Esophagus squamous epithelium (tissue), 5 donors: ENCODE measurements at places on chromosomes 7 and 10.
A peak's percentile ranks its signal among the peaks of the same experiment; 100 is the strongest.

GRCh38 chr10:80509403-80510161 is 28.1 kb upstream of the SH2D4B start:
- H3K4me3 ChIP-seq, result no peak overlapping the region
- H3K27me3 ChIP-seq, result no peaks in the 10 kb centered on the region
- no peak for DNase-seq
- H3K27ac ChIP-seq, result peak overlapping the region; percentile 80
- peaks cover 25% of the 10 kb centered on the region for H3K4me1 ChIP-seq
- H3K36me3 ChIP-seq, result peaks cover 61% of the 10 kb centered on the region

GRCh38 chr7:28937619-28938018 is 20.5 kb downstream of the TRIL start:
- no peaks in the 10 kb centered on the region for H3K27me3 ChIP-seq
- no peak overlapping the region for H3K27ac ChIP-seq
- no peak overlapping the region for H3K4me3 ChIP-seq
- no peaks in the 10 kb centered on the region for H3K4me1 ChIP-seq
- DNase-seq, result no peak
- H3K36me3 ChIP-seq, result no peaks in the 10 kb centered on the region

DNA sequence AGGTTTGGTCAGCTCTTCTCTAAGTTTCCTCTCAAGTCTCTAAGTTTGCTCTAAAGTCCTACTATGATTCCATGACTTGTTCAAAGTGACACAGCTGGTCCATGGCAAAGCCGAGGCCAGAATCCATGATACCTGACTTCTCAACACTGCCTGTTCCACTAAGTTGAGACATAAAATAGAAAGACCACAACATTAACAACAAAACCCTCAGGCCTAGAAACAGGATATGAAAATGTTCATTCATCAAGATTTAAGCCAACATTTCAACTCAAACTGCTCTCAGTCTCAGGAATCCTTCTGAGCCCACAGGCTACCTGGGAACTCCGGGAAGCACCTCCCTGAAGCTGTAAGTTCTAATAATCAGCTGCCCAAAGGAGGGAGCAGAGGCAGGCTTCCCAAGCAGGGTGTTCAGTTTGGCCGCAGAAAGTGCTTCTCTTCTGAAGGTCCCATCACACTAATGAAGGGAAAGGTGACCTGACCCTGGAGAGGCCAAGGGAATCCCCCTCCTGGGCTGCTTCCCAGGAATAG is 62.9 kb downstream of the STK17A start:
- H3K4me3 ChIP-seq, result no peak overlapping the region
- H3K27me3 ChIP-seq, result no peaks in the 10 kb centered on the region
- no peak for DNase-seq
- peaks cover 62% of the 10 kb centered on the region for H3K4me1 ChIP-seq
- no peaks in the 10 kb centered on the region for H3K36me3 ChIP-seq

DNA sequence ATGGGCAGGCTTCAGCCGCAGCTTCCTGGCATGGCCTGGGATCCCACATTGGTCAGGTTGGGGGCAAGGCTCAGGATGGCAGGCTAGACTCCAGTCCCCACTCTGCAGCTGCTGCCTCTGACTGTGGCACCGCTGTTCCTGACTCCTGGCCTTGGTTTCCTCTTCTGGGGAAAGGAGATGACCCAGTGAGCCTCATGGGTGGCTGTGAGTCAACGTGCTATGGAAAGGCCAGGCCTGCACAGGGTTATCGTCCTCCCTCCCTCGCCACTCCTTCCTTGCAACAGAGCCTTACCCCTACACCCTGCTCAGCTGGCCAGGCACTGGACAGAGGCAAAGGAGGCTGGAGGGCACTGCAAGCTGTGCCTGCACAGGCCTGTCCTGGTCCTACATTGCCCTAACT is 36.1 kb upstream of the CHST15 start:
- H3K4me1 ChIP-seq, result no peaks in the 10 kb centered on the region
- no peaks in the 10 kb centered on the region for H3K36me3 ChIP-seq
- no peak for DNase-seq
- H3K27me3 ChIP-seq, result peaks cover 8% of the 10 kb centered on the region

DNA sequence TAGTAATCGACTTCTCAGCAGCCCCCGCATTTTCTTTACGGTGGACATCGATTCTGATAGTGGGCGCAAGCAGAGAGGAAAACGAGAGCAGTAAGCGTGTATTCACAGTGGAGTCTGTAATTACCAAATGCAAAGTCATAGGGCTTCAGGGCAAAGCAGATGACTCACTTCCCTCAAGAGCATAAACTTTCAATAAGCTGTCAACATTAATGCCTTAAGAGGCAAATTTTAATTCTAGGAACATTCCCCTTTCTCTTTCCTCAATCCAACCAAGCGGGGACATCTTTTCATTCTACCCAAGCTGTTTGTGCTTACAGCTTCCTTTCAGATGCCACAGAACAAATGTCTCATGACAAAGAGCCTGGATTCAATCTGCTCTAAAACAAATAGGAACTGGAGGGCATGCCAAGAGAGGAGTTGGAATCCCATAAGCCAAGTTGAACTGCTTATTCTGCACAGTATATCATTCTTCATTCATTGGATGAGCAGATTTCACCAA is 48.6 kb downstream of the MALSU1 start:
- H3K36me3 ChIP-seq, result peaks cover 8% of the 10 kb centered on the region
- H3K4me3 ChIP-seq, result no peak overlapping the region
- H3K27me3 ChIP-seq, result no peaks in the 10 kb centered on the region
- DNase-seq, result no peak

- no peaks in the 10 kb centered on the region for H3K27me3 ChIP-seq
- H3K27ac ChIP-seq, result peak overlapping the region; percentile 15
- no peak overlapping the region for H3K4me3 ChIP-seq
- no peaks in the 10 kb centered on the region for H3K4me1 ChIP-seq
- DNase-seq, result no peak
Measured at GRCh38 chr7:107404740-107405537, 64.9 kb upstream of the GPR22 start.

DNA sequence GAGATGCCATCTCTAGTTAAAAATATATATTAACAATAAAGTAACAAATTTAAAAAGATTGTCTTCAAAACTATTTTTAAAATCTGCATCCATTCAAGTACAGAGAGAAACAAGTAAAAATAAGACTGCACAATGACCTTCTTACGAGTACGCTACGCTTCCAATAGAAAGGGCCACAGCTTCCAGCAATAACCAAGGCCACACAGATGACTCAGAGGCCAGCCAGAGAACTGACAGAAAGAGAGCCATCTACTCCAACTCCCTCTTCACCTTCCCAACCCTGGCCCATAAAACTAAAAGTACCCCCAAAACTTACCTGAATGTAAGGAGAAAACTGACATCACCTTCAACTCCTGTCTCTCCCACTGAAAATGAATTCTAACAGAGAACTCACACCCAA is 26.8 kb downstream of the PILRA start:
- no peaks in the 10 kb centered on the region for H3K36me3 ChIP-seq
- no peak overlapping the region for H3K4me3 ChIP-seq
- H3K4me1 ChIP-seq, result peaks cover 4% of the 10 kb centered on the region
- H3K27me3 ChIP-seq, result no peaks in the 10 kb centered on the region
- DNase-seq, result no peak

DNA sequence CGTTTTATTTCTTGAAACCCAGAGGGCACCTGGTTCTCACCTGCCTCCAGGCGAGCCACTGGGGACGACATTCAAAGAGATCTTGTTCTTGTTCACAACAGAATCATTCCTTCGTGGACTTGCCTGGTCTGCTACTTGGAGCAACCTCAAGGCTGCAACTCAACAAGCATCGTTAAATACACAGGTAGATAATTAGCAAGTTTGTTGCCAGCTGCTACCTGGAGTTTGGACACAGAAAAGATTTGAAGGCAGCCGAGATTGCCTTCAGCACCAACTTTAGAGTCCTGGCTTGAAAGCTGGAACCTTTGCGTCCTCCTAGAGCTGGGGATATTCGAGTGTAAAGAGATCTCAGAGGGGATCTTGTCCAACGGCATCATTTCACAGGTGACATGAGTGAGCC is 89.6 kb upstream of the C7orf33 start:
- H3K4me1 ChIP-seq, result peaks cover 14% of the 10 kb centered on the region
- H3K36me3 ChIP-seq, result no peaks in the 10 kb centered on the region
- DNase-seq, result no peak

GRCh38 chr7:4774658-4775249 is 669 bp upstream of the AP5Z1 start:
- no peaks in the 10 kb centered on the region for H3K36me3 ChIP-seq
- no peaks in the 10 kb centered on the region for H3K27me3 ChIP-seq
- peak overlapping the region; percentile 87 for H3K4me3 ChIP-seq
- H3K4me1 ChIP-seq, result peaks cover 14% of the 10 kb centered on the region
- DNase-seq, result no peak

- no peak for DNase-seq
- no peak overlapping the region for H3K27ac ChIP-seq
- no peaks in the 10 kb centered on the region for H3K36me3 ChIP-seq
- H3K27me3 ChIP-seq, result no peaks in the 10 kb centered on the region
Measured at GRCh38 chr7:85237721-85238120, 50.9 kb upstream of the SEMA3D start.

DNA sequence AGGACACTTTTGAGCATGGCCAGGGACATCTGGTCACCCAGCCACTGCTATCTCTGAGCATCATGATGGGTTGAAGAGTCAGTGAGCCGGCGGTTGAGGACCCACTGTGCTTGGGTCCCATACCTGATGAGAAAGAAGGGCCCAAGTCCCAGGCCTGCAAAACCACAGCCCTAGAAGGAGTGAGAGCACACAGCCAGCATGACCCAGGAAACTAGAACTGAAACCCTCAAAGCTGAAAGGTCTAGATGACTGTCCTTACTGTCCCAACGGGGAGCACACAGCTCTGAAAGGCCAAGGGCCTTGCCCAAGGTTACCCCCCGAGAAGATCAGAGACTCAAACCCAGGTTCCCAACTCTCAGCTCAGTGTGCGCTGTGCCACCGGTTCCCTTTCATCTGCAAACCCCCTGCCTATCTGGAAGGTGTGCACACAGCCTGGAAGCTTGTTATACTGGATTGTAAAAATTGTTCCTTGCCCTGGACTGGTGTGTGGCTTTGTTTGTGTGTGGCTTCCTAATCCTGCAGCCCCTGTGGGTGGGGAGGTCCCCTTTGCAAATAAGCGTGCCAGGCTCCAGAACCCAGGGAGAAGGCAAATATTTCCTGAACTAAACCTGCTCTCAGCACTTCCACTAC is 22.6 kb upstream of the PSAP start:
- no peak overlapping the region for H3K4me3 ChIP-seq
- H3K4me1 ChIP-seq, result peaks cover 4% of the 10 kb centered on the region
- no peaks in the 10 kb centered on the region for H3K36me3 ChIP-seq
- H3K27ac ChIP-seq, result no peak overlapping the region
- H3K27me3 ChIP-seq, result no peaks in the 10 kb centered on the region

- no peaks in the 10 kb centered on the region for H3K4me1 ChIP-seq
- H3K27me3 ChIP-seq, result no peaks in the 10 kb centered on the region
- no peak overlapping the region for H3K27ac ChIP-seq
- H3K4me3 ChIP-seq, result no peak overlapping the region
Measured at GRCh38 chr7:81693080-81693479, 76.8 kb downstream of the HGF start.

DNA sequence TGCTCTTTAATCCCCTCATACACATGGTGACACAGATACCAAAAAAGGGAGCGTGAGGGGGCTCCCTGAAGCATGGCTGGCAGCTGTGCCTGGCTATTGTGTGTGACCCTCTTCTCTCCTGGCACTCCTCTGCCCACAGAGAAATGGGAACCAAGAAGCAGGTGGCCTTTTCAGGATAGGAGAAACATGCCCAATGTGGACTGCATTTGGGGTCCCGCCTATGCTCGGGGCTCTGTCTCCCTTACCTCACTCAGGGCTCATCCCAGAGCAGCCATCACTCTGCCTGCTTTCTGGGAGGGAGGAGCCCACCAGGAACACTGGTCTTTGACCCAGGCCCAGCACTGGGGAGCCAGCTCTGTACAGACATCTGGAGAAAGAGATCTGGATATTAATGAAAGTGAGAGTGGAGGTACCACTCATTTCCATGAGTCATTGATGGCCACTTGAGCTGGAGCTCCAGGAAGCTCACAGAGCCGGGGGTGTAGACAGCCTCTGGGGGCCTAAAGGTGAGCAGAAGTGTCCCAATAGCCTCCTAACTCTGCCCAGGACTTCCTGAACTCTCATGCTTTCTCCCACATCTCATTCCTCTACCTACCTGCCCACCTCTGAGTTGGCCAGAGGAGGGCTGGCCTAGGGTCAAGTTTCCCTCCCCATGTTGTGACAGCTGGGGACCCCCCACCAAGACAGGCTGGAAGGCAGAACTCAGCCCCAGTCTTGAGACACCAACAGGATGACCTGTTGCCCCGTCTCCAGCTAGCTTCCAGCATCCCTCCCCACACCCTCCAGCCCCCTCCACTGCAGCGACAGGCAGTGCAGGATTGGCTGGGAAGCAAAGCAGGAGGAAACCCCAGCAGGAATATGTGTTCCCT is 42.6 kb downstream of the DRGX start:
- no peaks in the 10 kb centered on the region for H3K36me3 ChIP-seq
- no peaks in the 10 kb centered on the region for H3K27me3 ChIP-seq
- no peak overlapping the region for H3K27ac ChIP-seq
- no peak for DNase-seq

GRCh38 chr10:68086910-68087684 is 12.0 kb upstream of the HERC4 start:
- DNase-seq, result no peak
- no peaks in the 10 kb centered on the region for H3K4me1 ChIP-seq
- no peaks in the 10 kb centered on the region for H3K36me3 ChIP-seq
- no peaks in the 10 kb centered on the region for H3K27me3 ChIP-seq
- H3K27ac ChIP-seq, result no peak overlapping the region

GRCh38 chr7:40611095-40611871 is 476.5 kb downstream of the SUGCT start:
- no peak for DNase-seq
- no peak overlapping the region for H3K27ac ChIP-seq
- H3K4me3 ChIP-seq, result no peak overlapping the region
- no peaks in the 10 kb centered on the region for H3K4me1 ChIP-seq
- H3K27me3 ChIP-seq, result no peaks in the 10 kb centered on the region
- H3K36me3 ChIP-seq, result no peaks in the 10 kb centered on the region

DNA sequence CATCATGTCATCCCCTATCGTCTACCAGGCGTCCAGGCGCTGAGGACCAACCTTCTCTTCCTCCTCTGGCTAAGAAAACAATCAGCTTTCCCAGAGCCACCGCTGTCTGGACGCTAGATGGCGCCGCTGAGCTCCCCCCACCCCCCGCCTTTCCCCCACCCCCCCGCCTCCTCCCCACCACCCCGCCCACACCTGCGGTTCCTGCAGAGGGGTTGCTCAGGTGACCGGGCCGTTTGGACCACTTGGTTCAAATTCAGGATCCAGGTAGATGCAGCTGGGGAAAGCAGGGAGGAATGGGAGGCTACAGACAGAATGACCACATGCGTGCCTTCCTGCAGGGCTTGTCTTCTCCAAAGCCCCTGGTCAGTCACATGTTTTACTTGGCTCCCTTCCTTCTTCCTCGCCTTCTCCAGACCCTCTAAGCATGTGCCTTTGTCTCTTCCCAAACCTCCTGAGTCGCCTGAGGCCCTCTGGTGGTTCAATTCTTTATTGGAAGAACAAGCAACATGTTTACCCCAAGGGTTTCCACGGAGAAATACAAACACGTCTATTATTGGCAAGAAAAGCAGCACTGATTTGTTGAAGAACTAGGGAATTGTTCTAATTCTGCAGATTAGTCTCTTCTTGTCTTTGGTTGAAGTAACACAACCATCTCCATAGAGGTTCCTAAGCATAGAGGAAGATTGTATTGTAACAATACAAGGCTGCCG is 24.7 kb downstream of the AOC1 start:
- no peaks in the 10 kb centered on the region for H3K36me3 ChIP-seq
- DNase-seq, result no peak
- no peak overlapping the region for H3K27ac ChIP-seq
